ENCODE measurements at places on chromosomes 11 and 22. TPM values are rescaled to one million over a fixed set of nuclear protein-coding genes. Genes with fewer than 3 reads are reported as not detected.
A peak's percentile ranks its signal among the peaks of the same experiment; 100 is the strongest.

- no peak for DNase-seq
Observed at GRCh38 chr11:30666817-30667216, 80.7 kb upstream of the MPPED2 start.

The OR4D5 gene
- not detected for total RNA-seq

- DNase-seq: no peak
Observed at GRCh38 chr22:23580576-23581259, 628 bp upstream of the IGLL1 start.

GRCh38 chr11:112156956-112157766 is 6.7 kb downstream of the IL18 start:
- peak; percentile 94 for DNase-seq

- DNase-seq: no peak
Observed at GRCh38 chr11:46240861-46241260, 36.6 kb upstream of the CREB3L1 start.

GRCh38 chr22:47139790-47140119 is 377.3 kb downstream of the TBC1D22A start:
- no peak for DNase-seq

DNA sequence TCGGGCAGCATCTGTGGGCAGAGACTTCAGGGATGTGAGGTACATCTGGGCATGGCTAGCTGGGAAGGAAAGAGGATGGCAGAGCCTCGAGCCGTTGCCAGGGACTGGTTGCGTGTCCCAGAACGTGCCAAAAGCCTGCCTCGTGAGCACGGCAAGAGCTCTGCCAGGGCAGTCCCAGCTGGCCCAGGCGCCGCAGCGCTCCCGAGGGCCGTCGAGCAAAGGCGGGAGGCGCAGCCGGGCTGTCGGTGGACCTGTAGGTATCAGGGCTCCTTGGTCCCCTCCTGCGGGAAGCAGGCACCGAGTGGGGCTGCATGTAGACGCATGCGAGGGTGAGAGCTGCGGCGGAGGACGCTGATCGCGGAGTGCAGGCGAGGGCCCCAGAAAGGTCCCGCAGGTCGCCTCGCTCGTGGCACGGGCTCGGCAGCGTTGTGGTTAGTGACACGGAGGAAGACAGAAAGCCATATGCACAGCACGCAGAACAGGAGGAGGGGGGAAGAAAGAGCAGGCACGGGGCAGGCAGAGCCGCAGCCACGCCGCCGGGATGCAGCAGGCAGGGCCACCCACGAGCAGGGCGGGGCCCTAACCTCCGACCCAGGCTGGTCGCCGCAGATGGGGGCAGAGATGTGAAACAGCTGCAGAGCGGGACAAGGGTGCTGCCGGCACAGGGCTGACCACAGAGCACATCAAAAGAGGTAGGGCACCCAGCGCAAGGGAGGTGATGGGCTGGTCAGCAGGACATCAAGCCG is 18.0 kb downstream of the LSP1 start:
- no peak for DNase-seq
